ENCODE measurements at places on chromosomes 4 and X. TPM values are rescaled to one million over a fixed set of nuclear protein-coding genes. Genes with fewer than 3 reads are reported as not detected.

- no peak for DNase-seq
- no peaks in the 10 kb centered on the region for H3K27me3 ChIP-seq
- H3K27ac ChIP-seq: no peak overlapping the region
- H3K4me3 ChIP-seq: no peak overlapping the region
These were observed 162.5 kb upstream of the GALNT7 start for GRCh38 chr4:173005912-173006633.

The DDX53 gene
- not detected for total RNA-seq

GRCh38 chr4:54902271-54902670, 223.1 kb downstream of the KDR start:
- H3K27ac ChIP-seq: no peak overlapping the region
- no peaks in the 10 kb centered on the region for H3K36me3 ChIP-seq
- no peaks in the 10 kb centered on the region for H3K27me3 ChIP-seq
- H3K4me3 ChIP-seq: no peak overlapping the region

DNA sequence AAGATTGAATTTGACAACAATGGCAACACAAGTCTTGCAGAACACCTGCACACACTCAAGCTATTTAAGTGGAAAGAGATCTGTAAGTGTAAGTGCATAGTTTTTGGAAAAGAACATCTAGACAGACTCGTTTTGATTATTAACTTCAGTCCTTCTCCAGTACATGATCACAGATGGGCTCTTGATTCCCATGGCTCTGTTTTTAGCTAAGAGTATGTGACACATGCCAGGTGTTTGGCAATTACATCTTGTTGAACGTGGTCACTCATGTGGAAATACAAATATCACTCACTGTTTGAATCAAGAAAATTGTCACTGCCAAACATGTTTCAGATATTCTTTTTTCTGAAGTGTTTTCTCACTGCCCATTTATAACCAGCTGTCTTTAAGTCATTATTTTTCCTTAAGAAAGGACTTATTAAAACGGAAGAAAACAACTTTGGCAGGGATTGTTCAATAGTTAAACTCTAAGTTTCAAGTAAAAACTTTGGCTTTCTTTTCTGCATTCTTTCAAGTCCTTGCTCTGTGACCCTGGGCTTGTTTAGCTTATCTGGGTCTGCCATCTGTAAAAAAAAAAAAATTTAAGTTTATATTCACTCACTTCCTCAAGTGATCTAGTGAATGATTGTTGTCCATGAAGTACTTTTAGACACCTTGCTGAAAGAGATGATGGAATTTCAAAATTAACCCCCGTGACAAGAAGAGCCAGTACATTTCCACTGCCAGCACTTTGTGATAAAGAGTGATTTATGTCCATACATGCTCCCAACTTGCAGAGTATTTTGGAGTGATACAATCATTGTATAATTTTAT, 125.4 kb downstream of the ATXN3L start:
- no peak overlapping the region for H3K27ac ChIP-seq
- no peaks in the 10 kb centered on the region for H3K36me3 ChIP-seq
- no peaks in the 10 kb centered on the region for H3K27me3 ChIP-seq
- no peak overlapping the region for H3K4me3 ChIP-seq
- no peak for DNase-seq

The RGS12 gene
- 39.0 TPM for total RNA-seq
